ENCODE measurements at places on chromosomes 12 and 14.

DNA sequence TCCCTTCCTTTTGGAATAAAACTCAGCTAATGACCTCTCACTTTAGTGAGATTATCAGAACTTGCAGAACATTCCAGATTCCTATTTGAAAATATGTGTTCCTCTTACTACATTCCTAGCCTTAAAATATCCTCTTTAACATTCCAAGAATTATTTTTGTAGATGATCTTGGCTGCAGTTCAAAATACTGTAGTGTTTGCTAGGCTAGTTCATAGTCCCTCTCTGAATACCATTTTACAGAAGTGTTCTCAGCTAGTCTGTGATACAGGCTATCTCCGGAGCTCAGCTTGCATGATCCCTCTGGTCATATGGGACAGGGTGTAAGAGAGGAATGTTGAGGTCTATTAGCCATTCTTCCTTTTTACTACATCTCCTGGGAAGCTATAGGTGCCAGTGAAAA lies 17.6 kb upstream of the GPR33 start:
- no peak for DNase-seq

DNA sequence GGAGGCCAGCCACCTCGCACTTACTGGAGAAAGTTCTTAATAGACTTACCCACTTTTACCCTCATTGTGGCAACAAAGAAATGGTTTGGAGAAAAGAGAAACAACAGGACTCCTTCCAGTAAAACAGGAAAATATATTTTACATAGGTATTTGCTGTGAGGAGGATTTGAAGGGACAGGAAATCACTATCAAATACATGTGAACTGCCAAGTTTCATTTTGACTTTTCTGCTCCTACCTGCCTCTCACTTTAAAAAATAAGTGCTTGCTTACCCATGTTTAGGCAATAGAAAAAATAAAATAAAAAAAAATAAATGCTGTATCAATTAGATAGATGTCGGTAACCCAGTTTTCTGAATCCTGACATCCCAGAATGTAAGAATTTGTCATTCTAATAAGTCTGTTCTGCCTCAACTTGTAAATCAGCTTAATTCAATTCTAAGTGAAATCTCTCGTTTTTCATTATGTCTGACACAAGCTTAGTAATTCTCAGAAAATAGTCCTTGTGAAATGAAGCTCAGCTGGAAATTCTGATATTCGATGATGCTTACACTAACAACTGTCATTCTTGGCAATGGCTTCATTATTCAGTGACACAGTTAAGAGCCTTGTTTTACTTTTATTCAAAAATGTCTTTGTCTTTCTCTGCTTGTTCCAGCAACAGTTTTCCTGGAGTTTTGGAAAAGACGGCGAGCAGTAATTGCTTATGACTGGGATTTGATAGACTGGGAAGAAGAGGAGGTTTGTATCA lies 131.3 kb downstream of the SLC5A8 start:
- DNase-seq = no peak

DNA sequence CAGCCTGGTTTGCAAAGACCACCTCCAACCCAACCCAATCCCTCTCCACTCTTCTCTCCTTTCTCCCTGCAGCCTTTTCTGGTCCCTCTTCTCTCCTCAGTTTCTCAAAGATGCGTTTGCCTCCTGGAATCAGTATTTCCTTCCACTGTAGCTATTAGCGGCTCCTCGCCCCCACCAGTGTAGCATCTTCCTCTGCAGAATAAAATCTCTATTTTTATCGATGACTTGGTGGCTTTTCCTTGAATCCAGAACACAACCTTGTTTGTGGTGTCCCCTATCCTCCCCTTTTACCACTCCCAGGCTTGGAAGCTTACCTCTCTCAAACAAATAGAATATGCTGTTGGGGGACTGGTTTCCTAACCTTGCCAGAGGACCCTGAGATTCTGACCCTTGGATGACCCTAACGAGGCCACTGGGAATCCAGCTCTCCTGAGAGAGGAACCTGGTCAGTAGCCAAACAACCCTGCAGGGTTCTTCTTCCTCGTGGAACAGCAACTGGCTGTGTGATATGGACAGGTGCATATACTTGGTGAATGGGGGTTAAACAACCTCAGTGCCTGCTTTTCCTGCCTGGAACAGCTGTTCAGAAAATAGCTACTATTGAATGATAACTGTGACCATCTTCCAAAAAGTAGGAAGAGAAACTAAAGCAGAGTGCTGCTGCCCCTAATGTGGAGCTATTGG lies 4.4 kb downstream of the WNT1 start:
- no peak for DNase-seq

- DNase-seq = no peak
These were observed 159.4 kb downstream of the SPTSSA start for GRCh38 chr14:34302654-34303053.

DNA sequence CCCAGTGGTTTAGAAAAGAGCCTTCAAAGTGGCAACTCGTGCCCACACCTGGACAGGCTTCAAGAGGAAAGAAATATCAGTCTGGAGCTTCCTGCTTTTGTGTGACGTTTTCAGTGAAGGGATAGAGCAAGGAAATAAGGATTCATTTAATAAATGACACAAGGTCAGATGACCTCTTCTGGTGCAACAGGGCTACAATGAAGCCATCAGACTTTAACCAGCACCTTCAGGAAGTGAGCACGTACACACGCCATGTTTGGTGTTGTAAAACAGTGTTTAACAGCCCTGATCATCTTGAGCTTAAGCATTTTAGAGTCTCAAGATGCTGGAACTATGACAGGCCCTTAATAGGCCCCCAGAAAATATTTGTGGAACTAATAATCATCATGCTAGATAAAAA lies 59.1 kb downstream of the CCDC60 start:
- DNase-seq = no peak

DNA sequence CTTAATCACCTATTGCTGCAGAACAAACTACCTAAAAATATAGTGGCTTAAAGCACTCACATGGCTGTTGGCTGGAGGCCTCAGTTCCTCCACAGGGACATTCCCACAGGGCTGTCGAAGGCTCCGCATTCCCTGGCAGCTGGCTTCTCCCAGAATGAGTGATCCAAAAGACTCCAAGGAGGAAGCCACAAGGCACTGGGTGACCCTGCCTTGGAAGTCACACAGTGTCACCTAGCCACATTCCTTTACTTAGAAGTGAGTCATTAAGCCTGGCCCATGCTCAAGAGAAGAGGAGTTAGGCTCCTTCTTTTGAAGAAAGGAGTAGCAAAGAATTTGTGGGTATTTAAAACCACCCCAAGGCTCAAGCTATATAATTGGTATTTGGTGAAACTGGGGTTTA lies 63.9 kb upstream of the MAP1LC3B2 start:
- no peak for DNase-seq

DNA sequence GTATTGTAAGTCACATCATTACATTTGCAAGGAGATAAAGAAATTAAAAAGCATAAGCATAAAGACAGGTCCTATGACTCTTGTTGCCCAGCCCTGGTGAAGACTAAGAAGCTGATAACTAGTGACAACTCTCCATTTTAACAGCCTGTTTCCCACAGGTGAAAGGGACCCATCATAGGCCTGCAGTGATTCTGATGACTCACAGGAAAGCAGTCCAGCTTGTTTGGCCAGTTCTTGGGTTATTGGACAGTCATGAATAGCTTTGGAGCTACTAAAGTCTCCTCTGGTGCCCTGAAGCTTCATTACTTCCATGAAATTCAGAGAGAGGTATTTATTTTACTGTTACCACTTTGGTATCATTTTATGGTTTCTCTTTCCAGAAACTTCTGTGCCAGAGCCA lies 55.5 kb upstream of the DYRK2 start:
- DNase-seq = no peak

DNA sequence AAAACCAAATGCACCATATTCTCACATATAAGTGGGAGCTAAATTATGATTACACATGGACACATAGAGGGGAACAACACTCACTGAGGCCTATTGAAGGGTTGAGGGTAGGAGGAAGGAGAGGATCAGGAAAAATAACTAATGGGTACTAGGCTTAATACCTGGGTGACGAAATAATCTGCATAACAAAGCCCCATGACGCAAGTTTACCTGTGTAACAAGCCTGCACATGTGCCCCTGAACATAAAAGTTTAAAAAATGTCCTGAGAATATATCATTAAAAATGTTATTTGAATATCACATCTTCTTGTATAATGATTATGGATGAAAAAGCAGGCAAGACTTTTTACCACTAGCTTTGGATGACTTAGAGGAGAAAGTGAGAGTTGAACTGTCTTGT lies 138.0 kb upstream of the NOVA1 start:
- no peak for DNase-seq

GRCh38 chr14:102330806-102331205 lies 11.3 kb downstream of the ZNF839 start:
- no peak for DNase-seq

DNA sequence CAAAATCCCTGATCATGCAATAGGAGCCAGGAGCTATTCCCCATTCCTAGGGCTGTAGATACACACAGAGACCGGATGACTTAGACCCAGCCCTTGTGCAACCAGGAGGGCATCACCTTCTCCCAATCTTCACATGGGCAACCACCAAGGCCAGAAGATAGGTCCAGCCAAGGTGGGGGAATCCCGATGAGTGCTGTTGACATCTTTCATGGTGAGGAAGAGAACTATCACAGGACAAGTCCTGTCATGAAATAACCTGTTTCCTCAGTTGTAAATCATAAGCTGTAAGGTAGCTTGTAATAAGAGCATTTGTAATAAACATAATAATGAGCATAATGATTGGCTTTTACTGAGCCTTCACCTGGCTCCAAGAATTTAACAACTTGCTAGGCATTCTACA lies 89.5 kb downstream of the GCH1 start:
- DNase-seq = no peak

DNA sequence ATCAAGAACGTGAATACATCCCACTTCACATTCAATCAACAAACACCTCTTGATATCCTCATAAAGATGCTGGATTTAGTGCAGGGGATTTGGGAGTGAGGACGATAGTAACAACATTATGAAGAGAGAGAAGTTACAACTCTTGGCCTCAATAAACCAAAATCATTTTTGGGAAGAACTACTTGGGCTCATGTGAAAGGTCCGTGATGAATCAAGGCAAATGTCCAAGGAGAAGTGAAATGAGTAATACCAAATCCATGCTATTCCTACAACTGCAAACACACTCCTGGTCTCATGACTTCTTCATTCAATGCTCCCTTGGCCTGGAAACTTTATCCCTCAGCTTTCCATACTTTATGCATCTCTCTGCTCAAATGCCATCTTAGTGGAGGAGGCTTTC lies 162.0 kb upstream of the LMNTD1 start:
- DNase-seq = no peak

DNA sequence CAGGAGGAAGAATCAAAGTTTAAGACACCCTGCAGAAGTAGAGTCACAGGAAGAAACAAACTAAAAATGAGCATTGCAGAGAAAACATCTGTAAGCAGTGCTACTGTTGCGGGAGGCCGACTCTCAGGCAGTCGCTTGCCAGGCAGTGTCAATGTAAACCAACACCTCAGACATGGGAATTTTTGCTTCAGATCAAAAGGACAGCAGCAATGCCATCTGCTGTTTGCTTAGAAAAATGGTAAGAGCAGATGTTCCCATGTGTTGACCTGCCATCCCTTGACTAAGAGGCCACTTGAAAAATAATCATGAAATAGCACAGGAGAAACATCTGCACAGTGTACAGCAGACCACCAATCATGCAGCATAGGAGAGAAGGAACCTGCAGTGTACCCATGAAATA lies 196.6 kb downstream of the SLC25A21 start:
- DNase-seq = no peak

DNA sequence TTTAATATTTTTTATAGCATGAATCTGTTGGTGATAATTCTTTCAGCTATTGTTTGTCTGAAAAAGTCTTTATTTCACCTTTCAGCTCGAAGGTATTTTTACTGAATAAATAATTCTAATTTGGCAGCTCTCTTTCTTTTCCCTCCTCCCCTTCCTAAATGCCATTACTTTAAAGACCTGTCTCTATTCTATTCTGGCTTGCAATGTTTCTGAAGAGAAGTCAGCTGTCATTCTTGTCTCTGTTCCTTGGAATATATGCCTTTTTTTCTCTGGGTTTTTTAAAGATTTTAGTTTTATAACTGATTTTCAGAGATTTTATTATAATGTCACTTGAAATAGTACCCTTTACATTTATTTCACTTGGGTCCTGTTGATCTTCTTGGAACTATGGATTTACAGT lies 237.9 kb upstream of the DAAM1 start:
- no peak for DNase-seq

DNA sequence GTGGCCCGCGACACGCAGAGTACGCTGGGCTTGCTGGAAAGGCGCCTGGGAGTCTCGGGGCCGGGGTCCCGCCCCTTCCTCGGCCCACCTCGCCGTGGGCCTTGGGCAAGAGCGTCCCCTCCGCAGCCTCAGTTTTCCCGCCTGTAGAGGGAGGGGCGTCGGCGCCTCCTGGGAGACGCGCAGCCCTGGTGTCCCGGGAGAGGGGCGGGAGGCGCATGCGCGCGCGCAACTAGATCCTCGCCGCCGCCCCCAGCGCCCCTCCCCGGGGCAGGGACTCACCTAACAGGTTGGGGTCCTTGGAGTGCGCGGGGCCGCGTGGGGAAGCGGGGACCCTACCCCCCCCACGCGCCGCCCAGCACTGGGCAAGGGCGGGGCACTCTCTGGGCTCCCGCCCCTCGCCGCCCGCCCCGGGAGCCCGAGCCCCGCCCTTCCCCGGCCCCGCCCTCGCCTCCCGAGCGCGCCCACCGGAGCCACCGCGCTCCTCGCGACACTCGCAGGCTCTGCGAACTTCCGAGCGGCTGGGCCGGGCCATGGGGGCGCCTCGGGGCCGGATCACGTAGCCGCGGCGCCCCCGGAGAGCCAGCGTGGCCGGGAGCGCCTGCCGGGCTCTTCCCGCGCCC lies at the start of gene KIF26A:
Gene KIF26A, plus strand, starts transcription at position 490 of the 620 bp plus-strand sequence. CDS start 136 bp downstream, outside the sequence.
- no peak for DNase-seq

DNA sequence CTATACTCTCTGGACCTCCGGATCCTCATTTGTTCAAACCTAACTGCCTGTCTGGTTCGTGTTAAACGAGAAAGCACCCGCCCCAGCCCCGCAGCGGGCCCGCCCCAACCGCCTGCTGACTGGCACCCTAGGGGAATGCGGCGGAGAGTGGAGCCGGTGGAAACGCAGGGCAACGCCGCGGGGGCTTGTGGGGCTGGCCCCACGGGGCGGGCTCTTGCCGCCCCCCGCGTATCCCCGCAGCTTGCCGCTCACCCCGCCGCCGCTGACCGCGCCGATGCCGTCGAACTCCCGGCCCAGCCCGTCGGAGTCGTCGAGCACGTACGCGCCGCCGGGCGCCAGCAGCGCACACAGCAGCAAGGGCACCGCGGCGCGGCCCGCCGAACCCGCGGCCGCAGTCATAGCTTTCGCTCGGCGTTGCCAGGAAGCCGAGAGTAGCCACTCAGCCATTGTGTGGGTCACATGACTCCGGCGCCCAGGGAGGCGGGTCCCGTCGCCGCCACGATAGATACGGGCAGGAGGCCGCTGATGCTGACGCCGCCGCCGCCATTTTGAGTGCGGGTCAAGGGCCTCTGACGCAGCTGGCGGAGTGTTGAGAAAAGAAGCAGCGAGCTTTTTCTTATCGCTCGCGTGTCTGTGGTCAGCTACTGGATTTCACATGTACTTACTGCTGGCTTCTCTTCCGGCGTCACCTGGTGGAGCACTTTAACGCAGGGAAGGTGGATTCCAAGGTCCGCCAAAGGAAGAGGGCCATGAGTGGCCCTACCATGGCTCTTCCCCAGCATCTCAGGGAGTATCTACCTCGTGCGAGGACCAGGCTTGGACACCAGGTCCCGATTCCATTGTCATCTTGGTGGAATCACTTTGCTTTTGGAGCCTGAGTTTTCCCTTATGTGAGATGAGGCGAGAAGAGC lies at the start of gene GALC:
Gene GALC, minus strand, starts transcription at position 465 of the 911 bp plus-strand sequence. Its CDS starts 18 bp downstream, at position 447.
- DNase-seq = peak; percentile 86

GRCh38 chr12:101995684-101996083 lies 66.1 kb downstream of the WASHC3 start:
- DNase-seq = no peak

GRCh38 chr12:92547906-92548305 lies 154.9 kb upstream of the PLEKHG7 start:
- no peak for DNase-seq

GRCh38 chr12:45974883-45975282 lies 15.5 kb downstream of the SCAF11 start:
- DNase-seq = no peak
